Aorta (tissue), 5 donors: ENCODE measurements at places on chromosomes 5 and 9. TPM values are rescaled to one million over a fixed set of nuclear protein-coding genes. Genes with fewer than 3 reads are reported as not detected.

OR2S2 gene
- not detected for polyA plus RNA-seq

LRRC70 gene
- polyA plus RNA-seq: not detected

CD74 gene
- polyA plus RNA-seq: 114 TPM

SOX30 gene
- not detected for polyA plus RNA-seq

DNA sequence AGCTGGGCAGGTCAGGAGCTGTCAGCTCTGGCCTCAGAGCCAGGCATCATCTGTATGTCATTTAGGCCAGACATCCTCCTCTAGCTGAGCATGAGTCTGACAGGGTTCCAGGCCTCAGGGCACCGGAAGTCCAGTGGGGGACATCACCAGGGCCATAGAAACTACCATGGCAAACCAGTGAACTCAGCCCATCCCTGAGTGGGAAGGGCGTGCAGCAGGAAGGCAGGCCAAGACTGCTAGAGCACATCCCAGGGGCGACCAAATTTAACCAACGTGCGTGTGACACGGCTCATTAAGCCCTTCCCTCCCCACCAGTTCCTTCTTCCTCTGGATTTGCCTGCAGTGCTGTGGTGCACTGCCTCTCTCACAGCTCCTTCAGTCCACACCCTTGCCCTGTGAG, 75.9 kb downstream of the COL27A1 start:
- no peak for DNase-seq

DNA sequence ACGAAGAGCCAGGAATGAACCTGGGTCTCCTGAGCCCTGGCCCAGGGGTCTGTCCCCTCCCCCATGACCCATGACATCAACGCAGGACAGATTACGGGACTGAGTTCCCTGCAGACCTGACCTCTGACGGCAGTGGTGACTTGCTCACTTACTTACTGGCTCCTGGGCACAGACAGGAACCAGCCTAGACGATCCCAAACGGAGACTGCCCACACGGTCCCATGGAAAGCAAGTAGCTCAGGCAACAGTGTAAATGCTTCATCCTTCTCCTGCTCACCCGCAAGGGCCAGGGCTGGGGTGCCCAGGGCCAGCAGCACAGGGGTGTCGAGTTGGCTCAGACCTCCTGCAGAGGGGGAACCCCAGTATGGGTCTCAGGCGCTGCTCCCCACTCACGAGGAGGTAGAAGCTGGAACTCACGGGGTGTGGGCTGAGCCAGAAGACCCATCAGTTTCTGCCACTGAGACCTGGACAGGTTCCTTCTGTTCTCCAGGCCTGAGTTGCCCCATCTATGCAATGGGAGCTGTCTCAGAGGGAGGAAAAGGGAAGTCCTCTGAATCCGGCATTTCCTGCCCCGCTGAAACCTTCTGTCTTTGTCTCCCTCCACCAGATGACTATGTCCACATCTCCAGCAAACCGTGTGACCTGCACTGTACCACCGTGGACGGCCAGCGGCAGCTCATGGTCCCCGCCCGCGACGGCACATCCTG, 5.6 kb downstream of the ADAMTSL2 start:
- DNase-seq: no peak

- DNase-seq: no peak
These were observed 436.1 kb downstream of the CDH10 start for GRCh38 chr5:24208686-24209106.

DNA sequence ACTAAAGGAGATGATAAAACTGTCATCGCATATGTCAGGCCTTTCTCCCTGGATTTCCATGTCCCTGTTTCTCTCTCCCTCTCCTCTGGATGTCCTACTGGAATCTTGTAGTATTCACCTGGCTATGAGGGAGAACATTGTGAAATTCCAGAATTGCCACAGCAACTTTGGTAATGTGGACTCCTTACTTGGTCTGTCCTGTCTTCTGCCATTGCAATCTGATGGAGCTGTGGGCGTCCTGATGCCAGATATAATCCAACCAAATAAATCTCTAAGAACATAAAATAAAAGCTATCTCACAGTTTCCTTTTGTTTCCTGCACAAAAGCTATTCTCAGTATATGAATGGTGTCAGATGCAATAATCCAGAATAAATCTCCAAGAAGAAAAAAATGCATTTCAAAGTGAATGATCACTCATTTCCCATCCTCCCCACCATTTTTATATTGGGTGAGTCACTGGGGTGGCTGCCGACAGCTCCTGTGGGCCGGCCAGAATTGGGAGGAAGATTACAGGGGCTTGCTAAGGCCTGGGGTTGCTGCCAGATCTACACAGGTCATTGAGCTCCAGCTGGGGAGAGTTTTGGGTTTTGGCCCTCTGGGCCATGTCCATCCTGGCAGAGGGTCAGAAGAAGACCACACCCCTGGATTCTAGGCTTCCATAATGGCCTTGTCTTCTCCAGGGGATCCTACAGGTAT, 160.7 kb upstream of the PITX1 start:
- DNase-seq: no peak
